Cerebellum (tissue), 4 donors: ENCODE measurements at places on chromosomes 2 and 18. TPM values are rescaled to one million over a fixed set of nuclear protein-coding genes. Genes with fewer than 3 reads are reported as not detected.

GRCh38 chr2:212536817-212537725, 1.5 kb downstream of the ERBB4 start:
- peak; percentile 20 for DNase-seq

GRCh38 chr2:47842846-47843245, 59.9 kb downstream of the MSH6 start:
- DNase-seq: no peak

The GRHL1 gene
- total RNA-seq: 17.2 TPM

The SERPINB3 gene
- total RNA-seq: not detected

- no peak for DNase-seq
These were observed 76.2 kb downstream of the TGFA start for GRCh38 chr2:70477441-70477844.

GRCh38 chr2:58788402-58788801, 547.3 kb upstream of the FANCL start:
- no peak for DNase-seq

DNA sequence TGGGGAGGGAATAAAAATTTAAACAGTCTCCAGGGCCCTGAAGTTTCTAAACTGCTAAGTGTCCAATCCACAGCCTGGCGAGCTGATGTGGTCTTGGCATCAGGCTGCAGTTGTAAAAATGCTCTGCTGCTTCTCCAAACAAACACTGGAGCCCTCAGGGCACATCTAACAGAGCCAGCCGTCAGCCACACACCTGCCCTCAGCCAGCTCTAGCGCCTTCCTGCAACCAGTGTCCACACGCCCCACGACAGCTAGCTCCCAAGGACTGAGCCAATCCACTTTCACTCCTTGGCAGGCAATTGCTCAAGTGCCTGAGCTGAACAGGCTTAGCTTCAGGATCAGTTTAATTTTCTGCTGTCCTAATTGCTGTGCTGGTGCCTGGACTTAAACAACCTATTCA, 446.4 kb upstream of the RAB12 start:
- DNase-seq: no peak

DNA sequence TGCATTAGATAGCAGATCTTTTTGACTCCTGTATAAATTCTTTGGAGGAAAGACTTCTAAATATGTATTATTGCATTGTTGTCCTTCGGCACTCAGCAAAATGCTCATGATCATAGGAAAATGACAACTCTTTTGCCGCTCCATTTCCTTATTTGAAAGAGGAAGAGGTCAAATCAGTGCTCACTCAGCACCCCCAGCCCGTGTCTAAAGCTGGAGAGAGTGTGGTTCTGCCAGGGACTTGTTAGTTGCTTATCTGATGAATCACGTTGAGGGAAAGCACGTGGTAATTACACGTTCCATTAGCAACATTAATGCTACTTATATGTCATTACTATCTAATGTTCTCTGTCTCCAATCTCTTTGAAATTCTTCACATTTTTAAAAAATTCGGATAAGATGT, 46.0 kb upstream of the MBP start:
- DNase-seq: no peak

The GNLY gene
- not detected for total RNA-seq

The ADAM23 gene
- total RNA-seq: 29.3 TPM

The CAPN14 gene
- 2.8 TPM for total RNA-seq

The ADGRF3 gene
- total RNA-seq: 0.18 TPM

The CYP1B1 gene
- total RNA-seq: 23.7 TPM

GRCh38 chr2:77268626-77269025, 253.6 kb downstream of the LRRTM4 start:
- DNase-seq: no peak

The ELOA2 gene
- not detected for total RNA-seq

DNA sequence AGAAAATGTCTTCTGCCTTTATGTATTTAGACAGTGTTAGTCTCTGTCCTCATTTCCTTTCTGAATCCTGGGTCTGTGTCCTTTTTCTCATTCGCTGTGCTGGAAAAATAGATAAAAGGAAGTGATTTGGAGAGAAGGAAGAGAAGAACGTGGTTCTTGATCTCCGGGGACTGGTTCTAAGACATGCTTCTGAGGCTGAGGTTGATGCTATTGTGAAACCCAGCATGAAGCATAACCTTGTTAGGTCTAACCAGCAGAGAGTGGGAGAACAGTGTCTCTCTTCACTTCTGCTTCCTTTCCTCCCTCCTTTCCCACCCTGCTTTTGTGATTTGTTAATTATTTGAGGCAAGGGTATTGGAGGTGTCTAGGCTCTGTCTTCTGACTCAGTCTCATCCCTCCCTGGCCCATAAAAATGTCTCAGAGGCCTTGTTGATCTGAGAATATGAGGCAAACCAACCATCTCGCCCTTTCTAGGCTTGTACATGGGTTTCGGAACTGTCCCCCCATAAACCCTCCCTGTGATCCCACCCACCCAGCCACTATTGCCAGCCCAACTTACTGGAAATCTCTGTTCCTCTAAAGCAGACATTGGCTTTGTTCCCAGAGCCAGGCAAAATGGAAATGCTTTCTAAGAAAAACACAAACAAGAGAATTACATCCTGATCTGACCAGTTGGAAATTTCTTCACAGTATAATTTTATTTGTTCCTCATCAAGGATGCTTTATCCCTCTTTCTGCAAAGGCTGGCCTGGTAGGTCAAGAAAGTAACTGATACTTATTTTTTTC, 360.6 kb upstream of the TNP1 start:
- no peak for DNase-seq

DNA sequence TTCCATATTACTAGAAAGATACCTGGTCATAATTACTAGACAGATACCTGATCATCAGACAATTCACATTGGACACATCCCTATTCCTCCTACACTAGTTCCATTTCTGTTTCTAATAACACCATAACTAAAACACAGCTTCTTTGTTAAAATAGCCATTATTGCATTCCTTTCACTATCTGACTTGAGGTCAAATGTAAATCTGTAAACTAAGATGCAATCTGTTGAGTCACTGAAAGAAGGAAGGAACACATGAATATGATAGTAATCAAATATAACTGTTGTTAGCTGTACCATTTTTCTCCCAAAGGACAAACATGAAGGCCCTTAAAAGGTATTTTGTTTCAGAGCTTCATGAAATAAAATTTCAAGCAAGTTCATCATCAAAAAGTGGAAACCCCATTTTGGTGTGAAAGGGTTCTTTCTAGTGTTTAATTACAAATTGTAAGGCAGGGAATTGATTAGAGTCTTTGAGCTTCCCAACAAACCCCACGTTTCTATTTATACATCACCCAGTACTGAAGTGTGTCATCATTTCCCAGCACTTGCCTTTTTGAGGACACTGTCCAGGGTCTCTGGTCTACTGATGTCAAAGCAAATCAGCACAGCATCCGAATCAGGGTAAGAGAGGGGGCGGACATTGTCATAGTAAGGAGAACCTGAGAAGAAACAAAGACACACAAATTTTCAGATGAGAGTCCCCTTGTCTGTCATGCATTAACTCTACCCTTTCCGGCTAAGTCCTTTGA, 13.0 kb downstream of the RND3 start:
- no peak for DNase-seq

DNA sequence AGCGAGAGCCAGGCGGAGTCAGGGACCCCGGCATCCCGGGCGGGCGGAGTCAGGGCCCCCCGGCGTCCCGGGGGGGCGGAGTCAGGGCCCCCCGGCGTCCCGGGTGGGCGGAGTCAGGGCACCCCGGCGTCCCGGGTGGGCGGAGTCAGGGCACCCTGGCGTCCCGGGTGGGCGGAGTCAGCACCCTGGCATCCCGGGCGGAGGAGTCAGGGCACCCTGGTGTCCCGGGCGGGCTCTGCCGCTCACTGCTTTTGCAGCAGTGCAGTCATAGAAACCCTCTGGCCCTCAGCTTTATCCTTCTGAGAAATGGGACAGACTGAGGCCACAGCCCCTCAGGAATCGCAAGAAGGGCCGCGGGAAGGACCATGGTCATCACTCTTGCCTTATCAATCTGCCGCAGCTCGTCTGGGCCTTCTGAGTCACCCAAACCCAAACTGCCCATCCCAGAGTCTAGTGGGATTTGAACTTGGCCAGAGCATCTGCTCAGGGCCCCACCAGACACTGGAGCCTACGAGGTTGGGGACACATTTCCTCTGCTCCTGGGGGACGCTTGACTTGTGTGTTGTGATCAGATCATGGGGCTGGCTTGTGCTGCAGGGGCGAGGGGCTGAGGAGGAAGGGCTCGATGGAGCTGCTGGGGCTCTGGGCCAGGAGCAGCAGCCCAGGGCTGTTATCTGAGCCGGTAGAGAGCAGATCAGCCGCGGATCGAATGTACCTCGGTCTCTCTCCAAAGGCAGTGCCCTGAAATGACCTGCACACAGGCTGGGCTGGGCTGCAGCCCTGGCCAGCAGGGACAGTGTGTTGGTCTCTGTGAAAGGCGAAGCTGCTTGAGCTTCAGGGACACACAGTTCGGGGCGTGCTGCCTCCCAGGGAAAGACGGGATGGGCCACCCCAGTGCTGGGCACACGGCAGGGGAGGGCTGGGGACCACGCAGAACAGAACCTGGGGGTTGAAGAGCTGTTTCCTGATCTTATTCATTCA, 290.1 kb upstream of the HDAC4 start:
- no peak for DNase-seq

The CD302 gene
- 10.3 TPM for total RNA-seq

DNA sequence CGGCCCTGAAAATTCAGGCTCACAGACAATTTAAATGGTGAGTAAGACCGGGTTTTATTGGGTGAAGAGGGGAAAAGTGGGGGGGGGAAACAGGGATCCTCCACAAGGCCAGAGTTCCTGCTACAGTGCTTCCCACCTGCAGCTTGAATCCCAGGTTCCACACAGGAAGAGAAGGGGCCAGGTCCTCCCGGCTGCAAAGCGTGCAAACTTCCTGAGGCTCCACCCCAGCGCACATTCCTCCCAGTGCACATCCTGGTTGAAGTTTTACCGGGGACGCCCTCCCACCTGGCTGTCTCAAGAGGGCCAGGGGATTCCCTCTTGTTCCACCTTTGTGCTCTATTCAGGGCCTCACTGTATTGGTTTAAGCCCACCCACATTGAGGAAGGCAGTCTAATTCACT, 347.7 kb upstream of the REG3G start:
- no peak for DNase-seq

GRCh38 chr2:218017211-218018053, 14.6 kb upstream of the TNS1 start:
- DNase-seq: no peak

- no peak for DNase-seq
These were observed 378.8 kb downstream of the SLC4A3 start for GRCh38 chr2:220006152-220006621.

DNA sequence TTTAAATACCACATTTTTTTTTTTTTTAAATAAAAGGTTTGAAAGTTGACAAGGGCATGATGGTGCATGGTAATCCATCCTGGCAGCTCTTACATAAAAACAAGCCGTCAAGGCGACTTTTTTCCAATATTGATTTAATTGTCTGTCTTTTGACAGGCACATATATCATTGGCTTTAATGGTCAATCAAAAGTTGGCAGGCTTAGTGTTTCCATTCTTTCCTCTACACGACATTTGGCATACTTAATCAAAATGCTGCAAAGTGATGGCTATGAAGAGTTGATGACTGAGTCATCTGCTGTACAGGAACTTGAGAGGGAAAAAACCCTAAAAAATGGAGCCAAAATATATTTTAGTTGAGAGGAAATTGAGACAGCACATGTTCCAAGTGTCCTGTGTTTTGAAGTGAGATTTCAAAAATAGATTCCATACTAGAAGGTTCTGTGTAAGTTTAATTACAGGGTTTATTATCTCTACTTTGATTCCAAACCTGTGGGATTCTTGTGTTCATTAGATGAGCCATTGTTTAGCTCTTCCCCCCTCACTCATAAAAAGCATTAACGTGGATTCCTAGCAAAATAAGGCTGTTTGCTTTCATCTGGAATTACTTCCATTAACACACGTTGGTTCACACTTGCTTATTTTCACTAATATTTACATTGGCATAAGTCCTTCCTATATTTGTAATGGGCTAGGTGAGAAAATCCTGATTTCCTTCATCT, 3.2 kb downstream of the TSHZ1 start:
- no peak for DNase-seq

The SUPT7L gene
- total RNA-seq: 37.1 TPM

DNA sequence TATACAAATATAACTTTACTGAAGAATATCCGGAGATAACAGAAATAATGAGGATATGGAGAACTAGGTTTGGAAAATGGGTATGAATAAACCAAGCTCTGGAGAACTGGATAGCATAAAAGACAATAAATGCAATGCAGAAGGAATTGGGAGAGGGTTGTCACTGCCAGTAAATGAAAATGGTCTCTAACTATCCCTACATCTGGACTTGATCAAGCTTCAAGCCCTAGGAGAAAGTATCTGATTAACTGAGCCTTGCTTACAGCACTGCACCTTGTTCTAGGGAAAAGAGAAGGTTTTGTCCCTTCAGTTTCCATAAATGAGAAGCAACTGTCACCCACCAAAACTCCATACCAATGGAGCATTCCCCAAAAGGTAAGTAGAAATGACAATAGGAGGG, 514.6 kb upstream of the ZEB2 start:
- no peak for DNase-seq

- DNase-seq: no peak
These were observed 98.9 kb upstream of the ZFP36L2 start for GRCh38 chr2:43325107-43325811.
